ENCODE measurements at places on chromosomes 2 and 18.
A peak's percentile ranks its signal among the peaks of the same experiment; 100 is the strongest.

- DNase-seq: no peak
Measured at GRCh38 chr2:151777935-151778334, 43.7 kb upstream of the NEB start.

GRCh38 chr2:23132823-23133595, 252.0 kb upstream of the KLHL29 start:
- no peak for DNase-seq

- DNase-seq: no peak
Measured at GRCh38 chr2:218009765-218010139, 7.0 kb upstream of the TNS1 start.

- DNase-seq: no peak
Measured at GRCh38 chr18:70332694-70333093, 43.8 kb downstream of the SOCS6 start.

DNA sequence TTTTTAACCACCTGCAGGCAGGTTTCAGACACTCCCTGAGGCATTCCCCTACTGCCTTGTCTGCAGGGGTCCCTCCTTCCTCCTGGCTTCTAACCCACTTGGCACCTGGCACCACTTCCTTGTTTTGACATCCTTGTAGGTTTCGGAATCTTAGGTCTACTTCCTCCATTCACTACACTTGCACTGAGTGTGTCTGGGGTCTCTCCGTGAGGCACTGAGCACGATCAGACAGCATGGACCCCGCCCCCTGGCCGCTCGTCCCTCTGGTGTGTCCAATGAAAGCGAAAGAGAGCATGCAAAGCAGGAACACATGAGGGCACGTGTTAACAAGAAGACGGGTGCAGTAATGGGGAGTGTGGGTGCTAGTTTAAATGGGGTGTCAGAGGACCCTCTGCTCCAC, 63.8 kb downstream of the HAUS1 start:
- no peak for DNase-seq

DNA sequence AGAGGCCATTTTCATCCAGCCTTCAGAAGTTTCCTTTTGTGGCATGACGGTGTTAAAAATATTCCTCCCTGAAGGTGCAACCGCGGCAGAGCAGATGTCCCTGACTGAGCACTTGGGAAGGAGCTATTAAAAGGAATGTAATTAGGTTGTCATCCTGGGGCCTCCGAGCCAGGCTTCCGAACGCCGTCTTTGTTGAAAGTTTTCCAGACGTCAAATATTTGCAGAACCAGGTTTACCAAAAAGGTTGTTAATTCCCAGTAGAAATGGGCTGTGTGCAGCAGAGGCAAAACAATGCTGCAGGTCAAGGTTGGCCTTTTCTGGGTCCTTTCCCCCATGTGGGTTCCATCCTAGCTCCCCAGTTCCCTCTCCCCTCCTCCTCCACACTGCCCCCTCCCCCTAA, 110.0 kb upstream of the STPG4 start:
- no peak for DNase-seq

- no peak for DNase-seq
Measured at GRCh38 chr2:37414470-37414949, 70.1 kb downstream of the QPCT start.

DNA sequence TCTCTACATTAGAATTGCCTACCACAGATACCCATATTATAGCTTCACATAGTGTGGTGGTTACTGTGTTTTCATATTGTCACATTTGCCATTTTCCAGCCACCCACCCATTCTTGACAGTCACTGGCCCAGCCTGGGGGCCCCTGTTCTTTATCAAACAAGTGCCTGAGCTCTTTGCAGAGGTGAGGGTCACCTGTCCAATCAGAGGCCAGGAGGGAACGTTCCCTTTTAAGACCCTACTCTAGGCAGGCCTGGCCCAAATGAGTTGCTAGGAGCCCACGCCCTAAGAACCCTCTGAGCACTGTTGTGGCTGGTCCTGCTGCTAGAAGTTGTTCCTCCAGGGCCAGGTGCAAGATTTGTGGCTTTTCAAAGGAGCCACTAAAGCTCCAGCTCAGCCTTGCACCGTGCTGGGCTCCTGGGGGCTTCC, 5.2 kb downstream of the IL37 start:
- no peak for DNase-seq

DNA sequence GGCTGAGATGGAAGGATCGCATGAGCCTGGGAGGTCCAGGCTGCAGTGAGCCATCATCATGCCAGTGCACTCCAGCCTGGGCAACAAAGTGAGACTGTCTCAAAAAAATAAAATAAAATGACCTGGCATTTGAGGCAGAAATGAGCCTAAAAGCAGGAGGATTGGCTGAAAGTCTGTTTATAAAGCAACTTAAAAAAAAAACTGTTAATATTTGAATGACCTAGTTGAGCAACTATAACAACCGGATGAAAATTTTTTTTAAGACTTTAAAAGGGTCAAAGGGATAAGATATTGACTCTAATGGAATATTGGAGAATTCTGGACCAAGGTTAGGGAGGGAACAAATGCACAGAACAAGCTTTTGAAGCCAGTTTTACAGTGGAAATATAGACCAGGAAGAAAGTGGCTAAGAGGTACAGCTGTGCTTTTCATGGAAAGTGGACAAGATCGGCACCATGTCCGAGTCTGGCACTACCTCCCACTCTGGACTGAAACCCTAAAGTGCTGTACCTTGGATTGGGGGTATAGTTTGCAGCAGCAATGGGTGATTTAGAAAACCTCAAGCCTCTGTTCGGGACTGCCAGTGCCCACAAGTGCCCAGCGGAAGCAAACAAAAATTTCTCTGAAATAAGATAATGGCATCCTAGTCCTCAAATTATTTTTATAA, 33.2 kb upstream of the ELAC1 start:
- no peak for DNase-seq

GRCh38 chr2:110748489-110748867, 16.1 kb downstream of the ACOXL start:
- no peak for DNase-seq

- DNase-seq: no peak
Measured at GRCh38 chr2:202608142-202608852, 26.5 kb upstream of the FAM117B start.

- DNase-seq: no peak
Measured at GRCh38 chr2:221969087-221969829, 329.5 kb downstream of the PAX3 start.

DNA sequence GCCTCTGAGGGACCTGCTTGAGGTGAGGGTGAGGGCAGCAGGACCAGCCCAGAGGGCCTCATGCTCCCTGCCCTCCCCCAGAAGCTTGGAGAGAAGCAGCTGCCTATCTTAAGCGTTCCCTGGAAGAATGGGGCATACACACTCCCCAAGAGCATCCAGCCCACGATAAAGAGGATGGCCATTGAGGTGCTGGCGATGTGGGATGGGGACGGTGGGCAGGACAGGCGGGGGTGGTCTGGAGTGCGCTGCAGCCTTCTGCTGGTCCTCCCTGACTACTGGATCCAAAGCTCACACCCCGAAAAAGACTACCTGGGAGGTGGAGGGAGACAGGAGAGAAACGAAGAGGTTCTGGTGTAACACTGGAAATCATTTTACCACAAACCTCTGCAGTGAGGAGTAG, 45.6 kb downstream of the LMAN2L start:
- DNase-seq: no peak

- DNase-seq: no peak
Measured at GRCh38 chr2:3742743-3743508, 39.6 kb downstream of the DCDC2C start.

DNA sequence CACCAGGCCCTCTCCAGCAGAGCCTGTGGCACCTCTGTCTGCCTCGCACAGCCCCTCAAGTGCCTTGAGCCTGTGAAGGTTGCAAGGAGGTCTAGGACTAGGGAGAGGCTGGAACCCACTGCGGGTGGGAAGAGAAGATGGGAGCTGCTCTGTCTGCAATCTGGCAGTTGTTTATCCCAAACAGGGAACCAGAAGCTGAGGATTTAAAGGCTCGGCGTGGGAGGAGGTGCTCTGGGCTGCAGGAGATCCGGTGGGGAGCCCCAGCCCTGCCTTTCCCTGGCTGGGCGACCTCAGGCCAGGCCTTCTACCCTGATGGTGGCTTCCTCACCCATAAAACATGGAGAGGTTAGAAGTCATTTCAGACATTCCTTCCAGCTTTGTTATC, 174.1 kb downstream of the SMAD7 start:
- DNase-seq: no peak

GRCh38 chr2:60498816-60499429, 54.5 kb downstream of the BCL11A start:
- DNase-seq: no peak

GRCh38 chr2:71962350-71962749, 185.3 kb downstream of the CYP26B1 start:
- no peak for DNase-seq

- no peak for DNase-seq
Measured at GRCh38 chr2:97749581-97749980, 36.2 kb downstream of the ZAP70 start.

DNA sequence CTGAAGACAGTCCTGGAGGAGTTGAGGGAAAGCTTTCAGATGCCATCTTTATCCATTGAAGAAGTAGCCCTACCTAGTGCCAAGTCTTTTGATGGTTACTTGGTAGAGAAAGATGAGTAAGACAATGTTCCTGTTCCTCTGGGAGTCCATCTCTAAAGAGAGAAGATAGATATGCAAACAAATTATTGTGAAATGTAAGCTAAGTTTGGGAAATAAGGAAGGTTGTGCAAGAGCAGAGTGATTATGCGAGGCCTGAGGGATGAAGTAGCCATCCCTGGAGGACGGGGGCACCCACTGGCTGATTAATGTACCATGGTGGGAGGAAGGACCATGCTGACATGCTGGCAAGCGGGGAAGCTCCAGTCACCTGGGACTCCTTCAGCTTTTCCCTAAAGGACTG, 994 bp upstream of the DTNA start:
- DNase-seq: peak; percentile 39

DNA sequence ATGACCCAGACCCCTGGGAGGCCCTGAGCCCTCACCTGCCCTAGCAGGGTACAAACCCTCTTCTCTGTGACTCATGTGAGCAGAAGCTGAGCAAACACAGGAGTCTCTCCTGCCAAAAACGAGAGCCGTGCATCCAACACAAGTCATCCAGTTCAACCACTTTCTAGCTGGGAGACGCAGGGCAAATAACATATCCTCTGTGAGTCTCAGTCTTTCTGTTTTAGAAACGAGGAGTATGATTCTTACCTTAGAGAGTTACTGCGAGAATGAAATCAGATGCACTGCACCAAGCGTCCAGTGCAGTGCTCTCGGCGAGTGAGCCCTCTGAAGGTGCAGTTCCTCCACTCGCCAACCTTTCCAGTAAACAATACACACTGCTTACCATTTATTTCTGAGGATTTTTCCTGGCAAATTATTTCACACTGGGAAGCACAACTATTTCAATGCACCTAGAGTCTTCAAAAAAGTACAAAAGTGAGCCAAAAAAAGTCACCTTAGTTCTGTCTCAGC, 331.8 kb upstream of the MYT1L start:
- no peak for DNase-seq

DNA sequence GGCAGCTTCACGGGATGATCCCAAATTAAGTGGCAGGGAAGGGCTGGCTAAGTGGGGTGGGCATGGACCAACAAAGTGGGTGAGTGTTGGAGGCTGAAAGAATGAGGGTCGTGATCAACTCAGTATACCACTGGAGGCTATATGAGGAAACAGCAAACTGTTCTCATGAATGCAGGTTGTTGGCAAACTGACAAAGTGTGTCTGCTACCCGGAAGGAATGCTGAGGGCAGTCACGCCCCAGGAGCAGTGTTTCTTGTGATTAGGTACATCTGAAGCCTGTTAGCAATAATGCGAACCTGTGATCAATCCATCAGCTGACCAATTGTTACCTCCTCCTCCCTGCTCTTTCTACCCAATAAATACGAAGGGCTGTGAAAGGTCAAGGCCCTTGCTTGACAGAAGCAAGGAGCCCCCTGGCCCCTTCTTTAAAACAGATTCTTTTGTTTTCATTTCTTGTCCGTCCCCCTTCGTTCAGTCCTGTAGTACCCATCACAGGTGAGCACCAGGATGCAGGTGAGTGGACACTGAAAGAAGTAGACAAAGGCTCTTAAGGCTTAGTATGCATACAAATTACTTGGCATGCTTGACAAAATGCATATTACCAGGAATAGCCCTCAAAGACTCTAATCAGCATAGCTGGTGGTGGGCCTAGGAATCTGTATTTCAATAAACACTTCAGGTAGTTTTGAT, 67.9 kb downstream of the LOXHD1 start:
- DNase-seq: no peak

DNA sequence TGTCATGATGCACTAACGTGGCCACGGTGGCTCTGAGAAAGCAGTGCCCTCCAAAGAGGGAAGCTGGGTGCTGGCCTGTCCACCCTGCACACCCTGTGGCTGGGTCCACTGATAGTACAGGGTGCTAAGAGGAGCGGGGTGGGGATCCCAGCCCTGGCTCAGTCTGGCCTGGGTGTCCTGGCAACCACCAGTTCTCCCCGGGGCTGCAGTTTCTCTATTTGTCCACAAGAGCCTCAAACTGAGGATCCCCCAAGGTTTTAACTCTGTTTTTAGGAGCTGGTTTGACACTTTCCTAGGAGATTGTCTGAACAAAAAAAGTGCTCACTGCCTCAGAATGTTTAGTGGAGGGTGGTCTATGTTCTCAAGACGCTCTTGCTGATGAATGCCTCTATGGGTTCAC, 29.0 kb downstream of the EDAR start:
- no peak for DNase-seq

- no peak for DNase-seq
Measured at GRCh38 chr18:13471971-13472628, 253.5 kb downstream of the LDLRAD4 start.

DNA sequence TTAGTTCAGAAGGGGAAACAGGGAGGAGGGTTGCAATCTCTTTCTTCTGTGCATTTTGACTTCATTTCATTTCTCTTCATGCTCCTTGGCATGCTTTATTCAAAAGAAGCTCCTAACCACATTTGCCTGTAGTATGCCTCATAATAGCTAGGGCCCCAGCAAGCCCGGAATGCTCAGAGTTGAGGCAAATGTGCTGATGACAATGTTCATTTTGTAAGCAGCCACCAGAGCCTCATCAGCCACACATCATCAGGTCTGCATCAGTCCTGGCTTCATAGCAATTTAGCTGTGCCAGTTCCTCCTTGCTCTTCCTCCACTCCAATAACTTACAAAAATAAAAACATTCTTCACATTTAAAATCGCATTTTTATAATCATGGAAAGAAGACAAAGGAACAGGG, 65.4 kb upstream of the MMADHC start:
- no peak for DNase-seq

DNA sequence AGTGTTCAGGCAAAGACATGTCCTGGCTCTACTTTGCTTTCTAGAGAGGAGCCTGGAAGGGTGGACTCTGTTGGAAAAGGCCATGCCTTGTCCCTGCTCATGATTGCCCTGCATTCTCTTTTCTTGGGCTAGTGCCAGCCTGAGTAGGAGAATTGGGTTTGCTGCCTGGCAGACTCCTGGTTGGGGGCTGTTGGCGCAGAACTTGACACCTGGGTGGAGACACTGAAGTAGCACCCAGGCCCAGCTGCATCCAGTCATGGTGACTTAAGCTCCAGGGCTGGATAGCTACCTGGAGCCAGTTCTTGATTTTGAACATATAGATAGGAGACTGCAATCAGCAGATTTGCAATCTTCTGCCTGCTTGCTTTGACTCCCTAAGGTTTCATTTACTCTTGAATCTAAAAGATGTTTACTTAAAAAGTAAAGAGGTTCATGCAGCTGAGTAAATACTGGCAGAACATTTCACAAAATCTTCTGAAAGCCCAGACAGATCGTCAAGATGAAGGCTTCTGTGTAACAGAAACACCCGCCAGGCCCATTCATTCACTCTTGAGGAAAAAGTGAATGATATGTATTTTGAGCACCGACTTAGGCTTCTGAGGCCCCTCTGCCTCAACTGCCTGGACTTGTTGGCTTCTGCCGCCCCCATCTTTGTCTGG, 38.0 kb upstream of the YWHAQ start:
- no peak for DNase-seq

Measured in ovary (tissue), 10 donors.